ENCODE measurements at places on chromosomes 3 and 15.

GRCh38 chr3:38890426-38890825 is 74.4 kb upstream of the SCN10A start:
- DNase-seq = no peak

DNA sequence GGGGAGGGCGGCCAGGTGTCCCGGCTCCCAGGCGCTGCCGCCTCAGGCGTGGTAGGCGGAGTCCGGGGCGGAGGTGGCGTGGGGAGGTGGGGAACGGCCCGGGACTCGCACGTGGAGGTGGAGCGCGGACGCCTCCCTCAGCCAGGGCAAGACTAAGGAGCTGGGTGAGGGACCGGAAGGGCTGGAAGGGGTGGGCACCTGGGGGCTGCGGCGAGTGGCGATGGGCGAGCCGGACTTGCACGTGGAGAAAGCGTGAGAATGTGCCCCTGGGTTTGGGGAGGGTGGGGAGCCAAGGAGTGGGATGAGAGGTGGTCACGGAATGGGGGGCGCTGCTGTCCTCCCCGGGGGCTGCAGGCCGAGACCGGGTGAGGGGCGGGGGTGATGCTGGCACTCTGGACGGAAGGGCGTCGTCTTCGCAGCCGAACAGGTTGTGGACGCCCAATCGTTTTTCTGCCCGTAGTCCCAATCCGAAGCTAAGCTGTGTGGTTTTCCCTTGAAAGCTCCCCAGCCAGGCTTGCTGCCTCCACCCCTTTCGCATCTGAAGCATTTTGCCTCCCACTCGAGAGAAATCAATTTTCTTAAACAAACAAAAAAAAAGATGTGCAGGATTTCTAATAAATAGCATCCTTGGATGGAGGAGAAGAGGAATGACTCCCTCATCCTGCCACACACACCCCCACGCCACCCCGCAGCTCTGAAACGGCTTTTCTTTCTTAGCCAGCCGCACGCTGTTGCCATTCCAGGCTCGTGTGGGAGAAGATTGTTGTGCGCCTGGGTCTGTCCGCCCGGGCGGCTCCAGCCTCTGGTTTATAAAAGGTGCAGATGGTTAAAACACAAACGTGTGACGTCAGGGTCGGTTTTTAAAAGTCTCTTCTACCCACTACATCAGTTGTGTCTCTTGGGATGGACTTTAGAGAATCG is 62.5 kb upstream of the ANKRD28 start:
- peak; percentile 35 for DNase-seq

- no peak for DNase-seq
These were observed 156.2 kb downstream of the CLSTN2 start for GRCh38 chr3:140091143-140091542.

DNA sequence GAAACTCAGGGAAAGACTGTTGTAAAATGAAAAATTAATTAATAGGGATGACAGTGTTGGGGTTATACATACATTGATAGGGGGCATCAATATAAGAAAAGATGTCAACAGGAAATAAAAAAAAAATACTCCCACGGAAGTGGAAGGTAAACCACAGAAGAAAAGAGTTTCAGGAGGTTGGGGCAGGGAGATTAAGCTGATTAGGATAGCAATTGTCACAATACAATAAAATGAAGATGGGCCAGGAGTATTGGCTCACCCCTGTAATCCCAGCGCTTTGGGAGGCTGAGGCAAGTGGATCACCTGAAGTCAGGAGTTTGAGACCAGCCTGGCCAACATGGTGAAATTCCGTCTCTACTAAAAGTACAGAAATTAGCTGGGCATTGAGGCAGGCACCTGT is 536.1 kb downstream of the AGBL1 start:
- no peak for DNase-seq

GRCh38 chr15:59543721-59544547 is 67.6 kb upstream of the GCNT3 start:
- DNase-seq = no peak

DNA sequence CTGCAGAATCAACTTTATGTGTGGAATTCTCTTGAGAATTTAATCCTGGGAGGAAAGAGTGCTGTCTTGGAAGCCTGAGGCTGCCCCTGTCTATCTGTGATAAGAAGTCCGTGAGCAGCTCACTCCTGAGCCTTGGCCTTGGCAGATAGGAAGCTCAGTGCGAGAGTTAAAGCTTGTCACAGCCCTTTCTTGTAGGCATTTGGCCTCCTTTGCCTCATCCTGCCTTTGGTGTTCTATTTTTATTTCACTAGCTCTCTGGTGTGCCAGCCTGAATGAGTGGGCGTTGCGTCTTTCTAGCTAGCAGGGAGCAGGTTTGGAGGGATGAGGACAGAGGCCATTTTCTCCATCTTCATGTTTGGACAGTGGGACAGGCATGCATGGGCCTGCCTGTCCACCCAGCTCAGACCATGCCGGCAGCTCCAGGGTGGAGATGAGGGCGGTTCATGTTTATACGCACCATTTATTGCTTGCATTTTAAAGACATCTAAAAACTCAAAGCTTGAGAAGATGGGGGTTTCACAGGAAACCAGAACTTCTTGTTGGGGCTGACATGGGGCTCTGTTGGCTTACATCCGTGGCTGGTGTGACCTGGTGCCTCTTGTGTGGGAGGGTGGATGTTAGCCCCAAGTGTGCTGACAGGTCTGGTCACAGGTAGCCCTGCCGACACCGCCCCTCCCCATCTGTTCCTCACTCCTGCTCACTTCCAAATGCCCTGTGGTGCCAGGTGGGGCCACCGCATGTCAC is 29.8 kb downstream of the IRAK2 start:
- DNase-seq = no peak

GRCh38 chr3:32956750-32957570 is 5.5 kb downstream of the CCR4 start:
- DNase-seq = no peak
